ENCODE measurements at places on chromosomes 6 and 20.

DNA sequence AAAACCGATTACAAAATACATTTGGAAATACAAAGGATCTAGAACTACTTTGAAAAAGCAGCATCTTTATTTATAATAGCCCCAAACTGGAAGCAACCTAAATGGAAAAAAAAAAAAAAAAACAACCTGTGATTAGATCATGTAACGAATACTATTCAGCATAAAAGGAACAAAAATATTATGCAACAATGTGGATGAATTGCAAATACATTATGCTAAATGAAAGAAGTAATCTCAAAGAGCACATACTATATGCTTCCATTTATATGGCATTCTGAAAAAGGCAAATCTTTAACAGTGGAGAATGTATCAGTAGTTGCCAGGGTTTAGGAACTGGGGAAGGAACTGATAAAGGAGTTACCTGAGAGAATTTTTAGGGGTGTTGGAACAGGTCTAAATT lies 28.9 kb downstream of the IRAK1BP1 start:
- DNase-seq, result no peak

- DNase-seq, result no peak
Measured at GRCh38 chr6:13446381-13446780, 41.0 kb downstream of the GFOD1 start.

- DNase-seq, result no peak
Measured at GRCh38 chr6:10381133-10381829, 33.6 kb downstream of the TFAP2A start.

- DNase-seq, result no peak
Measured at GRCh38 chr6:121609281-121609680, 173.8 kb downstream of the GJA1 start.

- DNase-seq, result no peak
Measured at GRCh38 chr6:51684603-51685002, 402.8 kb downstream of the PKHD1 start.

- no peak for DNase-seq
Measured at GRCh38 chr6:55474382-55474781, 104.6 kb downstream of the HMGCLL1 start.

- no peak for DNase-seq
Measured at GRCh38 chr20:23143986-23144690, 58.0 kb upstream of the CD93 start.

DNA sequence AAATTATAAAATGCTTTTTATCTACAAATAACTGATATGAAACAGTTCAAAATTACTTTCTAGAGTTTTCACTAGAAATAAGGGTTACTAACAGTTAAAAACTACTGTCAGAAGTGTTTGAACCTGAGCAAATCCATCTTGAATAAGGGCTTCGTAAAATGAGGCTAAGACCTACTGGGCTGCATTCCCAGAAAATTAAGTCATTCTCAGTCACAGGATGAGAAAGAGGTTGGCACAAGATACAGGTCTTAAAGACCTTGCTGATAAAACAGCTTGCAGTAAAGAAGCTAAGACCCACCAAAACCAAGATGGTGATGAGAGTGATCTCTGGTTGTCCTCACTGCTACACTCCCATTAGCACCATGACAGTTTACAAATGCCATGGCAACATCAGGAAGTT lies 93.7 kb downstream of the PLG start:
- DNase-seq, result no peak

GRCh38 chr20:51634257-51634656 lies 91.7 kb upstream of the NFATC2 start:
- no peak for DNase-seq

All from right forelimb (tissue), 1 donor.